ENCODE measurements at places on chromosomes 6 and 20.
A peak's percentile ranks its signal among the peaks of the same experiment; 100 is the strongest.

DNA sequence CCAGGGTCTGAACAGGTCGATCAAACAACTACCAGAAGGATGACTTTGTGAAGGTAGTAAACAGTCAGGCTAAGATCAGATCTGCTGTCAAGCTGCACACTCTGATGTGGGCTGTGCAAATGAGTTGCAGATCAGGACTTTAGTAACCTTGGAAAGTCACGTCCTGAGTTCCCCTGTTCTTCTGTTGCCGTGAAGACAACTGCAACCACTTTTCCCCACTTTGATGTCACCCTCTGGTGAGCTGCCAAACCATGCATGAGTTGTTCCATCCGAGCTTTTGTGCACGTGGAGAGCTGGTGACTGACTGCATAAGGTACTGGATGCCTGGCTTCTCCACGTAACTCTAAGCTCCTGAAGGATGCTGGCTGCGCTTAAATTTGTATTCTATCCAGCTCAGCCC, 111.0 kb downstream of the CD83 start:
- no peak for DNase-seq

GRCh38 chr20:3203315-3204123, 963 bp downstream of the DDRGK1 start:
- DNase-seq: no peak

DNA sequence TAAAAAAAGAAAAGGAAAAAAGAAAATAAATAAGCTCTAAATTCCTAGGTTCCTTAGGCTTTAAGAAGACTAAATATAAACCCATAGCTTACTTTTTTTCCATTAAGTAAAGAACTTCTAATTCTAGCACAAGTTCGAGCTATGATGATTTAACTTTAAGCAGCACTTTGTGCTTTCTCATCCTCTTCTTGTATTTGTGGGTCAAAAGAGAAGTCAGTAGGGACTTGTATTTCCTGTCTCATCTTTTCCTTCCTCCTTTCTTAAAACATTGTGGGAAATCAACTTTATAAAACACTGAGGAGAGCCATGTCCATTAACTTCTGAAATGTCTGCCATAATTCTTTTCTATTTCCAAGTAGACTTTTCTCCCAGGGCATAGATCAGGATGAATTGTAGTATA, 637.7 kb upstream of the CITED2 start:
- no peak for DNase-seq

GRCh38 chr20:47201074-47201730, 155.3 kb downstream of the ZMYND8 start:
- no peak for DNase-seq

DNA sequence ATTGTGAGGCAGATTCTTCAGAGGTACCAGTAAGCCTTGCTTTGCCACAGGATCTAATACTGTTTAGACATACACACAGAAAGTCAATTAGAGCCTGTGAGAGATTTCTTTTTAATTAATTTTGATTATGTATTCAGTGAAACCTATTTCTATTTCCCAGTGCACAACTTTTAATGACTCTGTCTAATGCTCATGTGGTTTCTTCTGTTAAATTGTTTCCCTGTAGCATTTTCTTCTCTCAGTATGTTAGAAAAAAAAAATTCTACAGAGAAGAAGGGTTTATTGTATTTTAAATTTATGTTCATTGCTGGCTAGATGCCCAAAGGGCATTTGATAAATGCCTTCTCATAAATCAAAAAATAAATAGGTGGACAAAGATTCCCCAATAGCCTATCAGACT, 293.7 kb downstream of the C6orf118 start:
- no peak for DNase-seq

GRCh38 chr6:57075092-57075491, 14.9 kb upstream of the ZNF451 start:
- no peak for DNase-seq

GRCh38 chr20:24158281-24158680, 169.7 kb upstream of the GGTLC1 start:
- no peak for DNase-seq

DNA sequence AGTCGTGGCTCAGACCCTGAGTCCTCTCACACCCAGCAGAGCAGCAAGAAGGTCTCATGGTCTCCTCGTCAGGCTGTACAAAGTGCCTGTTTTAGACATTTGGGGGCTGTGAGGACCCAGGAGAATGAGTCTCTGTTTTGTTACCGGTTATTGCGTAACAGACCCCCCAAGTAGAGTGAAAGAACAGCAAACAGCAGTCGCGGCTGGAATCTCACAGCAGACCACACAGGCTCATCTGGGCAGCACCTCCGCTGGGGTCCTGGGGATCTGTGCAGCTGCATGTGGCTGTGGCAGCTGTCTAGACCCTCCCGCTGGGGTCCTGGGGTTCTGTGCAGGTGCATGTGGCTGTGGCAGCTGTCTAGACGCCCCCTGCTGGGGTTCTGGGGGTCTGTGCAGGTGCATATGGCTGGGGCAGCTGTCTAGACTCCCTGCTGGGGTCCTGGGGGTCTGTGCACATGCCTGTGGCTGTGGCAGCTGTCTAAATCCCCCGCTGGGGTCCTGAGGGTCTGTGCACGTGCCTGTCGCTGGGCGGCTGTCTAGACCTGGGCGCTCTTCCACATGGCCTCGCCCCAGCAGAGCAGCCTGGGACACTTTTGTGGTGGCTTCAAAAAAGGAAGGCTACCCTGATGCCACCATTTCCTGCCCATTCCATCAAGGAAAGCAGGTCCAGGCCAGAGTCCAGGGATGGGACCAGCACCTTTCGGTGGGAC, 24.7 kb downstream of the ENTPD6 start:
- peak; percentile 55 for DNase-seq

- DNase-seq: no peak
Observed at GRCh38 chr20:1122388-1123315, 4.2 kb downstream of the PSMF1 start.

DNA sequence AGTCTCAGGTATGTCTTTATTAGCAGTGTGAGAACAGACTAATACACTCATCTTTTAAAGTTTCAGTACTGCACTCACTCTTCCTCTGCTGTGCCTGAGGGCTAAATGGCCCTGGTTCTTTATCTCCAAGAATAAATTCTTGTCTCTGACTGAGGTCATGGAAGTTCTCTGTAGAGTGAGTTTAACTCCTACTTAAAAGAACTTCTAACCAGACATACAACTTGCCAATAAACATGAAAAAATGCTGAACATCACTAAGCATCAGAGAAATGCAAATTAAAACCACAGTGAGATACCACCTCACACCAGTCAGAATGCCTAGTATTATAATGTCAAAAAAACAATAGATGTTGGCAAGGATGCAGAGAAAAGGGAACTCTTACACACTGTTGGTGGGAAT, 73.6 kb downstream of the ADAT2 start:
- no peak for DNase-seq

DNA sequence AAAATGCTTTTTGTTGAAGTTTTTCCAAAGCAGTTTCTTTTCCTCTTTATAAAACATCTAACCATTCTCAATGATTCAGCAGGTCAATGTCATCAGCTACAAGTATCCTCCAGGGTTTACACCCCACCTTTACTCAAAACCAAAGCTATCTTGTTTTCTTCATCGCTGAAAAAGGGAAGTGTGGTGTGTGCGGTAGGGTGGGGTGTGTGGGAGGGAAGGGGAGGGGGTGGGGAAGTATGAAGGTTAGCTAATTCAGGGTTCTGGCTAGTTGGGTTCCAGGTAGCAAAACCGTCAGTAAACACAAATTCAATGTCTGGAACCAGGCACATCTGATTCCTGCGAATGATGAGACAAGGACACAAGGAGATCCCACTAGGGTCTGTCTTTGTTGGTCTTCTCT, 189.6 kb downstream of the GJA10 start:
- no peak for DNase-seq

- DNase-seq: peak; percentile 26
Observed at GRCh38 chr6:159929819-159930218, 39.0 kb downstream of the MAS1 start.

- DNase-seq: peak; percentile 68
Observed at GRCh38 chr6:17863901-17864754, 123.3 kb downstream of the KIF13A start.

- DNase-seq: peak; percentile 75
Observed at GRCh38 chr6:26594730-26595632, 1.8 kb upstream of the ABT1 start.

DNA sequence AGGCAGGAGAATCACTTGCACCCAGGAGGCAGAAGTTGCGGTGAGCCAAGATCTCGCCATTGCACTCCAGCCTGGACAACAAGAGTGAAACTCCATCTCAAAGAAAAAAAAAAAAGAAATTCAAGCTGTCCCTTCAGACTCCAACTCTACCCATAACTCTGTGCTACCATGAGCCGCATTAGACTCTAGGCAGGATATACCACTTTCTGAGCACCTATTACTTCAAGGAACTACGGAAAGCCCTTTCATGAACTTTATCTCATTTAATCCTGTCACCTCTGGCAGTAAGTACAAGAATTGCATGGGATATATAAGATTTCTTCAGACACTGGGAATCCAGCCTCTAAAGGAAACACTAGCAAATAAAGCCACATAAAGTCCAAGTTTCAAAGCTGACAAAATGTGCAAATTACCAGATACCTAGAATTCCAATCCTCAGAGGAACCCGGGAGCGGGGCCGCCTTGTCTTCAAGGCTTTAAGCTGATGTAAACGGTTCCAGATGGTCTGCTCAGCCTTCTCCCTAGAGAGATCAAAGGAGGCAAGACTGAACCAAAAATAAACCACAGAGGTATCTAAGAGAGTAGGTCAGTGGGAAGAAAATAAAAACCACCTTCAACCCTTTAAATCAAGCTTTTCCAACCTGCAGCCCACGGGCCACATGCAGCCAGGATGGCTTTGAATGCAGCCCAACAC, 9.4 kb downstream of the CDK5RAP1 start:
- DNase-seq: peak; percentile 80

GRCh38 chr6:109164331-109164730, 69.0 kb downstream of the CEP57L1 start:
- DNase-seq: no peak

DNA sequence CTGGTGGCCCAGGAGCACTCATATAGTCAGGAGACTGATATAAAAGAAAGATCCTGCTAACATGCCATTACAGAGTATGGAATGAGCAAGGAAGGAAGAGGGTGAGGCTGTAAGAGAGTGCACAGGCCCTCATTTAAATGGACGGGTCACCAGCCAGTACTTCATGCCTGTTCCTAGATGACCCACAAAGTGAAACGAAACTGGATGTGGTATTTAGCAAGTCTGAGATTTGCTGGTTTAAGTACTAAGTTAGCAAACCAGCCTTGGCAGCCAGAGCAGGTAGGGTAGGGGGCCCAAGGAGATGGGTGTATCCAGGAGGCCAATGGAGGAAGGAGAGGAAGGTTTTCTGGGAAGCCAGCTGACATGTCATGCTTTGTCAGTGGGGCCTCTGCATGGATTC, 15.9 kb downstream of the NT5E start:
- DNase-seq: no peak

GRCh38 chr6:74607934-74608333, 597.9 kb downstream of the COL12A1 start:
- DNase-seq: no peak

DNA sequence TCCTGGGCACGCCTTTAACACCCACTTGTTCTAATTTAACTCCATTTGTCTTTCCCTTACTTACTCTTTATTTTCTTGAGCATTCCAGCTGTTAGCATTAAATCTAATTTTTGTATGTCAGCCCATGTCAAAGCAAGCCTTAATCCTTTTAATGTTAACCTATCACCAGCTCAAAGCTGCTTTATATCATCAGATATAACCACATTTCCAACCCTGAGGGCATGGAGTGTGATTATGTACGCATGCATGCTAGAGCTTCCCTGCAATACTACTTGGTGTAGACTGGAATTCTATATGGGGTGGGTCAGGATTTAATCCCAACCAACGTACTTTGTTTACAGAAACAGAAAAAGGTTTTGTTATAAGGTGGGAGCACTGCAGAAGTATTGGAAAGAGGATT, 139.4 kb upstream of the HMGN3 start:
- no peak for DNase-seq

DNA sequence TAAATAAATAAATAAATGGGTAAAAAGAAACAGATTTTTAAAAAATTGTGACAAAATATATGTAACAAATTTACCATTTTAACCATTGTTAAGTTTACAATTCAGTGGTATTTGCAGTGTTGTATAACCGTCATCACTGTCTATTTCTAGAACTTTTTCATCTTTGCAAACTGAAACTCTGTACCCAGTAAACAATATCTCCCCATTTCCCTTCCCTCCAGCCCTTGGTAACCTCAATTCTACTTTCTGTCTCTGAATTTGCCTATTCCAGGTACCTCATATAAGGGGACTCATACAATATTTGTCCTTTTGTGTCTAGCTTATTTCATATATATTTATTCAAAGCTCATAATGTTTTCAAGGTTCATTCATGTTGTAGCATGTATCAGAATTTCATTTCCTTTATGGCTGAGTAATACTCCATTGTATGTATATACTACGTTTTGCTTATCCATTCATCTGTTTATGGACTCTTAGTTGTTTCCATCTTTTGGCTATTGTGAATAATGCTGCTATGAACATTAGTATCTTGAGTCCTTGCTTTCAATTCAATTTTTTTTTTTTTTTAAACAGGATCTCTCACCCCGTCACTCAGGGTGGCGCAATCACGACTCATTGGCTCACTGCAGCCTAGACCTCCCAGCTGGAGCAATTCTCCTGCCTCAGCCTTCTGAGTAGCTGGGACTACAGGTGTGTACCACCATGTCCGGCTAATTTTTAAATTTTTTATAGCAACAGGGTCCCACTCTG, 8.9 kb downstream of the MANBAL start:
- DNase-seq: no peak

DNA sequence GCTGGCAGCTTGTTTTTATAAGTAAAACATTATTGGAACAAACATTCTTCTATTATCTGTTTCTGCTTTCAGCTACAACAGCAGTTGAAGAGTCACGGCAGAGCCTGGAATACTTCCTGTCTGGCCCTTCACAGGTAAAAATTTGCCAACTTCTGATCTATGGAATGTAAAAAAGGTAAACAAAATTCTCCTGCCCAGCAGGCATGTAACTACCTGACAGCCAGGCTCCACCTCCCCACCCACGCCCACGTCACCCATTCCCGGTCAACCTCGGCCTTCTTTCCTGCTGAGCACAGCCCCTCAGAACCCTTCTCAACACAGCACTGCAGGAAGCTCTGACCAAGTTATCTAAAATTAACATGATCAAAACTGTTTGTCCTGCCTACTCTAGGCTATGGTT, 166.0 kb downstream of the DLL1 start:
- DNase-seq: peak; percentile 44

GRCh38 chr6:96460052-96460700, 61.4 kb upstream of the UFL1 start:
- peak; percentile 74 for DNase-seq

DNA sequence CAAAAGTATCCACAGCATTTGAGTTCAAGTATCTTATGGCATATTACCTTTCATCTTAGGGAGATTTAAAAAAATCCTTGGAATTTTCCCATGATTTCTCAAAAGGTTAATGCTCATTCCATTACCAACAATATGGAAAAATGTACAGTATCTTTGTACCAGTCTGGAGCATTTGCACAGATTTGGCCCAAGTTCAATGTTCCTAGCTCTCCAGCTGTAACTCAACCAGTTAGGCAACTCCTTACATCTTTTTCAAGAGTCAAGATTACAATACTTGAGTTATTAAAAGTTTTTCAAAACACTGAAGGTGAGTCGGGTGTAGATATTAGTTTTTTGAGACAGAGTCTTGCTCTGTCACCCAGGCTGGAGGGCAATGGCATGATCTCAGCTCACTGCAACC, 1.0 kb downstream of the OR2J2 start:
- DNase-seq: no peak

Measured in islet precursor cell (in vitro differentiated cells).